ENCODE measurements at places on chromosomes 3 and 15. TPM values are rescaled to one million over a fixed set of nuclear protein-coding genes. Genes with fewer than 3 reads are reported as not detected.

The ZNF620 gene
- total RNA-seq = 2.6 TPM

The CD200 gene
- 2.2 TPM for total RNA-seq

The GRM2 gene
- 0.24 TPM for total RNA-seq

The CAMP gene
- not detected for total RNA-seq

The BFSP2 gene
- not detected for total RNA-seq

The HDGFL3 gene
- total RNA-seq = 24.4 TPM

The EFCC1 gene
- 0.65 TPM for total RNA-seq

The GOLGA6B gene
- total RNA-seq = not detected

The ITPKA gene
- total RNA-seq = 44.2 TPM

The CSPG4 gene
- 17.1 TPM for total RNA-seq

The GPR171 gene
- not detected for total RNA-seq

The CHRNA5 gene
- total RNA-seq = 1.3 TPM

The ZMYND10 gene
- 0.48 TPM for total RNA-seq

The SLC24A5 gene
- not detected for total RNA-seq

The TCF12 gene
- total RNA-seq = 160 TPM

The SLC2A2 gene
- total RNA-seq = not detected

The KBTBD12 gene
- total RNA-seq = not detected

The MPI gene
- 101 TPM for total RNA-seq

The LRTM1 gene
- not detected for total RNA-seq

All from epithelial cell of alveolus of lung (primary cell).